ENCODE measurements at places on chromosomes 7 and 10.

DNA sequence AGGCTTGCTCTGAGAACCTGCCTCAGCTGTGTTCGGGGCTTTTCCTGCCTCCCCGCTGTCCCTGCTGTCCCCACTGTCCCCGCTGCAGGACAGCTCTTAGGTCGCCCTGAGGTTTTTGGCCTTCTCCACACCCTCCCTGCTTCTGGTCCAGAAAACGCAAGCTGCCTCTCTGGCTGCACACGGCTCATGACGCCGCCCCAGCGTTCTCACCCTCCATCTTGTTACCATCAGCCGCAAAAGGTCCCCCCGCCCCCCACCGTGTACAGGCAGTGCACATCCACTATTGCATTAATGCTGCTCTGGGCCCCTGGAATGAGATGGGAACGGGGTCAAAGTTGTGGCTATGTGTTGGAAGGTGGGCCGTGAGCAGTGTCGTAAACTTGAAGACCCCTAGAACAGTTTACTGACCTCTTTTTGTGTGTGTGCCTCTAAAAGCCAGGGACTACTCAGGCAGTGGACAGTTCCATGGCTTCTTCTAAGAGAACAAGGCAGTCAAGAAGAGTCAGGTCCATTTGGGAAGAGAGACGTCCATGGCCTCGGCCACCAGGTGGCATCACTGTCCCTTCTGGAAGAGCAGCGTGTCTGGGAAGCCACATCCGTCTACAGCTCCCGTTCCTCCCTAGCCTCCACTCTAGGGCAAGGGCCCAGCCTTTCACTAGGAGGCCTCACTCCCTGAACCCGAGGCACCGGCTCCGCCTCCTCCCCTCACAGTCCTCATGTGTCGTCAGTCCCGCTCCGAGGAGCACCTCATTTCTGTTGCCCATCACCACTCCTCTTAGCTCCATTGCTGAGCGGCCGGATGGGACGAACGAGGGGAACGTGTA, 38.5 kb upstream of the MKRN1 start:
- no peak for DNase-seq

GRCh38 chr7:6628045-6628444, 9.1 kb upstream of the ZNF316 start:
- DNase-seq, result no peak

GRCh38 chr10:130403153-130404075, 267.2 kb downstream of the GLRX3 start:
- DNase-seq, result no peak

GRCh38 chr7:80153446-80153845, 18.8 kb downstream of the GNAI1 start:
- no peak for DNase-seq

DNA sequence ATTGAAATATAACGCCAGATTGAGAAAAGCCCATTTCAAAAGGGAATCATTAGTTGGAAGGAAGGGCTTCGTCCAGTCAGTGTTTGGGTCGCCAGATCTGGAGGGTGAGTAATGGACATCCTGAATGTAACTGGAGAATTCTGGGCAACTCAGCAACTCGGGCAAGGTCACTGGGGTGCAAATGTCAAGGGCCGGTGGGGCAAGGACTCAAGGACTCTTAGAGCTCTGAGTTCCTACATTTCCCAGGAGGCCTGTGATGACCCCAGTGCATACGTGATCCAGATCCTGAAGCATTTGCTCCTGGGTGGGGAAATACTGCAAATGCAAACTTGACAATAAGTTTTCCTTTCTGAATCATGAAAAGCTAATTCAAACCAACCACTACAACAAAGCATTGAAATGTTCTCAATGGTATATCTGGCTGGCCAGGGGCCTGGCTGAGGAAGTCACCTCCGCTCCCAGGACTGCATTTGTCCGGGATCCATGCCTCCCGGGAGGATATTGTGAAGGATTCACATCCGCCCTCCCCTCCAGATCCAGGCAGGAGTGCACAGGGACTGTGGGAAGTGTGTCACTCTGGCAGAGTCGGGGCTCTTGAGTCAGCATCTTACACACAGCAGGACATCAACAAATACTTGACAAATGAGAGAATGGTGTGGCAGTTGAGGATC, 164.0 kb downstream of the FANK1 start:
- DNase-seq, result no peak

DNA sequence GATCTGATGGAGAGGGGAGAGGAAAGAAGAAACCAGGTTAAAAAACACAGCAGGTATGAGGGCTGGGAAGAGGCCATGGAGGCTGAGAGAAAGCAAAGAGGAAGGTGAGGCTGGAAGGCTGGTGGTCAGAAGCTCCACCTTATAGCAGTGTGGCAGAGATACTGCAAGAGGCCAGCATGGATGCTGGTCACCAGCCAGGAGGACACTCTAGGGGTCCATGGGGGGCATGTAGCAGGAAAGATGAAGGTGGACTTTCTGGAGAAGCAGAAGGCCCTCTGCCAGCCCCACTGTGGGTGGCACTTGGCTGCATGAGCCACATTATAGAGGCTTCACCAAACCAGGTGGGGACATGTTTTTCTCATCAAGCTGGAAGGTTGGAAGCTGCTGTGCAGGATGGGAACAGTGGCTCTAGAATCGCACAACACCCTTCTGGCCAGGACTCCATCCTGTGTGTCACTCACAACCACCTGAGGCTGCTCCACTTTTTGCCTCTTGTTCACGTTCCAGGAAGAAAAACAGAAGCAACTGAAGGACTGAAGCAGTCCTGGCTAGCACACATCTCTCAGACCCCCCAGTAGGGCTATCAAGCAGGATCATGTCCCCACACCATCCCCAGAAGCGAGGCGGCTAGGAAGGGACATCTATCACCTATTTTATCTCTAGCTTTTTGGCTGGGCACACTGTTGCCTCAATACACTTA, 587.5 kb upstream of the MGMT start:
- DNase-seq, result no peak

- no peak for DNase-seq
These were observed 44.8 kb downstream of the PDIA4 start for GRCh38 chr7:148983200-148984146.

GRCh38 chr7:82044497-82045080, 274.7 kb upstream of the HGF start:
- no peak for DNase-seq

- no peak for DNase-seq
These were observed 163.7 kb upstream of the AOAH start for GRCh38 chr7:36887969-36888368.

GRCh38 chr7:158902427-158902826, 46.1 kb downstream of the DYNC2I1 start:
- DNase-seq, result no peak

DNA sequence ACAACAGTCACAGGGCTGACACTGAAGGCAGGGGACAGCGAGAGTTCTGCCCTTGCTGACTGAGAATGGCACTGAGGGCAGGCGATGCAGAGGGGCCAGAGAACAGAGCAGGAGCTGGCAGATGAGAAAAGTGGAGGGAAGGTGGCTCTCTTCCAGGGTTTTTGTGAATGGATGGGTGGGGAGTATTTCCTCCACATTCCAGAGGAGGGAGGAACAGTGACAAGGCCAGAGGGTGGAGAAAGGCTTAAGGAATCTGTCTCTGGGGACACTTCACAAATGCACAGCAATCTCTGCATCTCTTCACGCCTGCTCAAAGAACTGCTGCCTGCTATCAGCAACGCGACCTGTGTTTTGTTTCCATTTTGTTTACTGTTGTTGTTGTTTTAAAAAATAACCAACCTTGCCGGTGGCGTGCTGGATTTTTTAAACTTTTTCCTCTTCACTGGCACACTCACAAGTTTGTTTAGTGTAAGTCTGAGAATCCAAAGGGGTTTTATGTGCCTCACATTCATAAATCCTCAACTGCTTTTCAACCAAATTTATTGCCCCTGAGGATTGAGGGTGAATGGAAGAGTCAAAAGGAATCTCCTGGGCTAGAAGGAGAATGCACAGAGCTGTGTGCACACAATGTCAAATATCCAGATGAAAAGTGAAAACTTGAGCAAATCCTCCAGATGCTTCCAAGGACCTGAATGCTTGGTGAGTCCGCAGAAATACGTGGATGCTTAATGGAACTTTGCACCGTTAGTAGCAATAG, 129.3 kb downstream of the GLI3 start:
- no peak for DNase-seq

- DNase-seq, result no peak
These were observed 31.8 kb downstream of the SMURF1 start for GRCh38 chr7:99112097-99112496.

- DNase-seq, result no peak
These were observed 2.2 kb downstream of the HOXA5 start for GRCh38 chr7:27141137-27141922.

GRCh38 chr7:75688200-75689136, 50.3 kb downstream of the HIP1 start:
- DNase-seq, result no peak

DNA sequence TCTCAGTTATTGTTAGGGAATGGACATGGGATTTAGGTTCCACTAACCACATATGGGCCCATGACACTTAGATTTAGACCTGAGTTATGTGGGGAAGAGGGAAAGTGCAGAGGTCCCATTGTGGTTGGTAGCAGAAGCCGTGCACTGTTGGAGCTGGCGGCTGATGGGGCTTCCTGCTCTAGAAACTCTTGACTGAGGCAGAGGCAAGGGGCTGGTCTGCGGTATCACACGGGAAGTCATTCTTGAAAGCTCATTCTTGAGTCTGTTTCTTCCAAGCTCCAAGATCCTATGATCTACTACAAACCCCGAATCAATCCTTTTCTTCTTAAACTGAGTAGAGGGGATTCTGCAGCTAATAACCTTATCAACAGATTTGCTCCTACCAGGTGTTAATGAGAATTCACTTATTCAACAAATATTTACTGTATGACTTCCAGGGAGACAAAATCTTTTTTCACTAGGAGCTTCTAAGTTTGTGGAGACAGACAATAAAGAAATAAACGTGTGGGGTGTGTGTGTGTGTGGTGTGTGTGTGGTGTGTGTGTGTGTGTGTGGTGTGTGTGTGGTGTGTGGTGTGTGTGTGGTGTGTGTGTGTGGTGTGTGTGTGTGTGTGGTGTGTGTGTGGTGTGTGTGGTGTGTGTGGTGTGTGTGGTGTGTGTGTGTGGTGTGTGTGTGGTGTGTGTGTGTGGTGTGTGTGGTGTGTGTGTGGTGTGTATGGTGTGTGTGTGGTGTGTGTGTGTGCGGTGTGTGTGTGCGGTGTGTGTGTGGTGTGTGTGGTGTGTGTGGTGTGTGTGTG, 57.1 kb downstream of the AOC1 start:
- no peak for DNase-seq

- no peak for DNase-seq
These were observed 185.7 kb downstream of the STK31 start for GRCh38 chr7:23895666-23896096.

DNA sequence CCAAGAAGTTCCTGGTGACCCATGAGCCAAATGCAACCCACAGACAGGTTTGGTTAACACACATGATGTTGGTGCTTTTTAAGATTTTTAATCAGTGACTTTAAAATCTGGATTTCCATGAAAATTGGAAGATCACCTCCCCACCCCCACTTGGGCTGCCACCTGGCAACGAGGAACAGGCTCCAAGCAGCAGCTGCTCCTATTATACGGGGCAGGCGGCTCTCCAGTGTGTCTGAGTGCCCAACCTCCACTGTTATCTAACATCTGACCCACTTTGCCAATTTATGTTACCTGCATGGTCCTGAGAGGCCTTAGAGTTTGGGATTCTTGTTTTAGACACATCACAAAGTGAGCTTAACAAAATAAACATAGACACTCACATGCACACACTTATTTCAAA, 56.4 kb downstream of the SGMS1 start:
- no peak for DNase-seq

GRCh38 chr10:120477021-120477742, 20.2 kb downstream of the PLPP4 start:
- no peak for DNase-seq

DNA sequence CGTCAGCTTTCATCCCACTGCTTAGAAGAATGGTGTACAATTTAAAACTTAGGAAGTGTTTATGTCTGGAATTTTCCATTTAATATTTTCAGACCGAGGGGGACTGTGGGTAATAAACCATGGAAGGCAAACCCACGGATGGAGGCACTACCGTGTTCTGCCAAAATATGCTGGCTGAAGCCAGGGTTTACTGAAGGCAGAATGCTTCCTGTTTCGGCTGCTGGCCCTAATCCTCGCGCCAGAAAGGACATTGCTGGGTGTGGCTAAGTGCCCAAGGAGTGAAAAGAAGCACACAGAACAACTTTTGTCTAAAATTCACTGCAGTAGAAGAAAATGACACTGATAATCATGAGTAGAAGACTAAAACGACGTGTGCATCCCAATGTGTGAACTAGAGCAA, 32.3 kb downstream of the PITRM1 start:
- no peak for DNase-seq

DNA sequence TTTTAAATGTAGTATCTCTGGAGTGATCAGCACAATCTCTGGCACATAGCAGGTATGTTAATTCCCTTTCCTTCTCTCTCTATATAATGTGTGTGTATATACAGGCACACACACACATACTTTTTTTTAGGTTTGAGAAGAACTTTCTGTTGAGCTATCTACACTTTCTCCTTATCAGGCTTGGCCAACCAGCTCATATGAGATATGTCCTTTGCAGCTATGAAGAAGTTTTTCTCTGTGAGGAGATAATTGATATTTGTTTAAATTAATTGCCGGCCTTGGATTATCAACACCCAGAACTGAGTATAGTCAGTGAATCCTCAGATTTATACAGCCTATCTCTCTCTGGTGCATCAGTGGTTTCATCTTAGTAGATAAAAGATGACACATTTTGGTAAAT, 2.3 kb upstream of the MCU start:
- DNase-seq, result no peak

GRCh38 chr7:26592011-26592410, 272.4 kb downstream of the SKAP2 start:
- DNase-seq, result no peak

- no peak for DNase-seq
These were observed 515.7 kb downstream of the RPS24 start for GRCh38 chr10:78549140-78549935.

DNA sequence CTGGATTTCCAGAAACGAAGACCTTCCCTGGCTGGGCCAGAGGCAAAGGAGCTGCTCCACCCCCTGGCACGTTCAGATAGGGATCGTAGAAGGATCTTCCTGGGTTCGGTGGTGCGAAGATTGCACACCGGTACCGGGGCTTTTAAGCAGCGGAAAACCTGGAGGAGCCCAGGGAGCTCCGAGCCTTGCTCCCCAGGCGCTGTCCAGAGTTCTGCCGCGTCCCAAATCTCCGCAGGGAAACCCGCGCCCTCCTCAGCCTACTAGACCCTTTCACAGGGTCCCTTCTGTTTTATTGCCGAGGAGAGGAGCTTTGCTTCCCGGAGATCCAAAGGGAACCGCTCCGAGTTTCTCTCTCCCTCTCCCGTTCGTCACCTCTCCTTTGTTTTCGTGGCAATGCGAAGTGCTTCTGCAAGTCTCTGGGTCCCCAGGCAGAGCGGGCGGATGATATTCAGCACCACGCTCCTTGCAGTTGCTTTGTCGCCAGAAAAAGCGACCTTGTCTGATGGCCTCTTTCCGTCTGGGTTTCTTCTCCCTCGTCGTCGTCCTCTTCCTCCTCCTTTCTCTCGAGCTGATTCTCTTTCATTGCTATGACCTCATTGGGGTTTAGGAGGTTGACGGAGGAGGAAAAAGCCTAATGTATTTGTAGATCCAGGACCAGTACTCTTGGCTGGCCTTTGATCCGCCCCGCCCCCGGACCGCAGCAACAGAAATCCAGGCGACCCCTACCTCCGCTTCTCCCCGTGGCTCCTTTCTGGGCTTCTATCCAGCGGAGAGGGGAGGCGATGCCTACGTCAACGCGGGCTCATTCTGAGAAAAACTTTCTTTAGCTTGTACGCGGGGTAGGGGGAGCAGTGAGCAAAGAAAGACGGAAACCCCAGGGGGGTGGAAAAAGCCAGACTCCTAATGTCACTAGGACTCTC, at the start of gene TMEM196:
Gene TMEM196, minus strand, starts transcription at position 777 of the 920 bp plus-strand sequence. CDS start 921 bp downstream, outside the sequence.
- DNase-seq, result no peak

All from cortex of kidney (tissue), 1 donor.